ENCODE measurements at places on chromosomes 7 and 10.

DNA sequence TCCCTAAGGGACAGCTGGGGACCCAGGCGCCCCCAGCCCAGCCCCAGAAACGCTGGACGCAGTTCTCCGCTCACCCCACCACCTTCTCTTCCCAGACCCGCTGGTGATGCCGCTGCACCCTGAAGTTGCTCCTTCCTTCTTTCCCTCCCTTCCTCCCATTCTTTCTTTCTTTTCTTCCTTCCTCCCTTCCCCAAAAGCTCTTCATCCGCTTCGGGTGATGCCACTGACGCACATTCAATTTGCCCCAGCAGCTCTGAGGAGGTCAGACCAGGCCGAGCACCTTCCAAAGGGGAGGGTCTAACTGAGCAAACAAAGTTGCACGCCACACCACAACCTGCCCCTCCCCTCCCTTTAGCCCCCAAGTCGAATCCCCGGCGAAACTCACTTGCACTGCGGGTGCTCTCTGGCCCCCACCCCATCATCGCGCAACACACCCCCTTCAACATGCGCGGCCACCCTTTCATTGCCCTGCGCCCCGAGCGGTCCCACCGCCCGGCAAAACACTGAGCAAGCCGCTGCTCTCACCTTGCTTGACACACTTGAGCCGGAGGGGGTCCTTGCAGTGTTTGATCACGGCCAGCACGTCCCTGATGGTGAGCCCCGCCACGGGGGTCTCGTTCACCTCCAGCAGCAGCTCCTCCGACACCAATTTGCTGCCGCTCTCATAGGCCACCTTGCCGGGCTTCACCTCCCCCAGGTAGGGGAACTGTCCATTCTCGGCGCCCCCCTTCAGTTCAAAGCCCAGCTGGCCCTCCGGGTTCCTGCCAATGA is 787 bp downstream of the MAGI2 start:
- peak; percentile 32 for DNase-seq

DNA sequence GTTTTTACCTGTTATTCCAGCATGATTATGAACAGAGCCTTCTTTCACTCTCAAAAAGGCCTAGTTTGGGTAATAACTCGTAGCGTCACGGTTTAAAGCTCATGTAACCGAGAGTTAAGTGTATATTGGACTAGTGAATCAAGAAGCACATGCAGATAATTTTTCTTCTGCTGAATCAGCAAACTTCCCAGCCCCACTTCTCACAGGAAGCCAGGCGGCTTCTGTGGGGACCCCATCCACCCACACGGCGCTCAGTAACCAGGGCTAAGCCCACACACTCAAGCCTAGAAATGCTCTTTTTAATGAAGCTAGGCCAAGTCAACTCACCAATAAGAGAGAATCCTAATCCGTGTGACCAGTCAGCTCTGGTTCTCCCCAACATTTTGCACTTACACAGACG is 191.2 kb upstream of the MGMT start:
- DNase-seq, result no peak

- DNase-seq, result no peak
Measured at GRCh38 chr10:3053155-3053554, 14.2 kb upstream of the PFKP start.

- no peak for DNase-seq
Measured at GRCh38 chr7:135263321-135263970, 29.8 kb downstream of the STRA8 start.

GRCh38 chr7:97512441-97513207 is 219.3 kb upstream of the TAC1 start:
- no peak for DNase-seq

- DNase-seq, result no peak
Measured at GRCh38 chr7:55962014-55962413, 2.4 kb upstream of the NIPSNAP2 start.

DNA sequence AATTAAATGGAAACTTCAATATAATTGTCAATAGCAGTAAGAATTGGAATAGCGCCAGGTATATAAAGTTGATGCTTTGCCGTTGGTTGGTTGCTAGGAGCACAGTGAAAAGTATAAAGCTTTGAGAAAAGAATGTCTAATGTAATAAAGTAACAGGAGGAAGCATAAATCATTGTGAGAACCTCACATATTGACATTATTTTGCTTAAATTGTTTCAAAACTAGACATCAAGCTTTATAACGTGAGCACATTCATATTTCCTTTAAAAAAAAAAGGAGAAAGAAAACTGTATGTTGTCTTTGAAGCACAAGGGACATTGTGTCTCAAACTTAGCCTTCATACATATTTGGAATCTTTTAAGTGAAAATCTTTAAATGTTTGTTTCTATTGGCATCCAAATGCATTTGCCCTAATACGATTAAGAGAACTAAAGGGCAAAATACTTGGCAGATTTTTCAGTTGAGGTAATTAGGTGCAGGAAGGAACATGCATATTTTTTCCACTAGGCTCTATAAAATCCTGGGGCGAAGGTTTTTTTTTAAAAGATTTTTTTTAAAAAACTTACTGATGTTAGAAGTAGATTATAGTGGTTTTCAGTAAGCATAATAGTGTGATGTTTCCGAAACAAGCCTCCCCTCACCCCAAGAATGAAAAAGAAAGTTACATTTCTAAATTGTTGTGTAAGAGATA is 92.4 kb downstream of the ARID5B start:
- peak; percentile 51 for DNase-seq

- DNase-seq, result no peak
Measured at GRCh38 chr10:89240519-89240918, 11.1 kb downstream of the LIPA start.

DNA sequence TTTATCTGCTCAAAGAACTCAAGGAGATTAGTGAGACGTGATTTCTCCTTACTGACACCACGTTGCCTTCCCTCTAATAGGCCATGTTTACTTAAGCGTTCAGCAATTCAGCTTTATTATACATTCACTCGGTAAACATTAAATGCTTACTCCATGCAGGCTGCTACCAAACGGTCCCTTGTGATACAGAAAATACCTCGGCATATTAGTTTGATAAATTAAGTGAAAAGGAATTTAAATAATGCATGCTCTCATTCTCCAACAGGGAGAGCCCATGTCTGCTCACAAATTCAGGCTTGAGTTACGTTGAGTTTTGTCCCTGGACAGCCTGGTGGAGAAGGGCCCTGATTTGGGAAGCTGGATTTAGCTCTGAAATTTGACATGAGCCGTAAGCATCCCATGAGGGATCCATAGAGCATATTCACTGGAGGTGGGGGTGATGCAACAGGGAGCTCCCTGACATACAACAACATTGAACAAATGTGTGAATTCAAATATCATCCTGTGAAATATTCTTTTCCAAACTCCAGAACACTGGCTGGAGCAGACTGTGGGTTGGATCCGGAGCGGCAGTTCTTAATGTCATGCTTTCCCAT is 86.3 kb downstream of the TBXAS1 start:
- DNase-seq, result peak; percentile 48

GRCh38 chr7:74290981-74291441 is 1.8 kb downstream of the CLIP2 start:
- no peak for DNase-seq

All from AG10803 (cell line).